ENCODE measurements at places on chromosomes 7 and 10.

- no peak for DNase-seq
Observed at GRCh38 chr7:83866582-83866981, 217.6 kb upstream of the SEMA3E start.

GRCh38 chr7:137354396-137354795, 10.9 kb upstream of the PTN start:
- no peak for DNase-seq

DNA sequence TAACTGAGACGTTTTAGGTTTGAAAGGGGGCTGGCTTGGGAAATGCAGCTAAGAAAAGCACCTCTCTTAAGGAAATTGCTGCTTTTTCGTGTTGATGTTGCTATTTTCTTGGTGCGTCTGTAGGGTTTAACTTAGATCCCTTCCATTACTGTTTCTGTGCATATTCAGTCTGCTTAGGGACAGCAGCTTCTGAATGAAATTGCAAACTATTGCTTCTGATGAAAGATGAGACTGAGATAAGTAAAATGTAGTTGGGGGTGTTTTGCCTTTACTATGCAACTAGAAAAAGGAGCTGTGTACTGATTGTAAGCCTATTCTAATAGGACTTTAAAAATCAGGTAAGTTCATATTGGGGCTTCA, 772 bp downstream of the HDAC9 start:
- DNase-seq, result no peak

- DNase-seq, result no peak
Observed at GRCh38 chr7:12623885-12624498, 53.5 kb downstream of the SCIN start.

DNA sequence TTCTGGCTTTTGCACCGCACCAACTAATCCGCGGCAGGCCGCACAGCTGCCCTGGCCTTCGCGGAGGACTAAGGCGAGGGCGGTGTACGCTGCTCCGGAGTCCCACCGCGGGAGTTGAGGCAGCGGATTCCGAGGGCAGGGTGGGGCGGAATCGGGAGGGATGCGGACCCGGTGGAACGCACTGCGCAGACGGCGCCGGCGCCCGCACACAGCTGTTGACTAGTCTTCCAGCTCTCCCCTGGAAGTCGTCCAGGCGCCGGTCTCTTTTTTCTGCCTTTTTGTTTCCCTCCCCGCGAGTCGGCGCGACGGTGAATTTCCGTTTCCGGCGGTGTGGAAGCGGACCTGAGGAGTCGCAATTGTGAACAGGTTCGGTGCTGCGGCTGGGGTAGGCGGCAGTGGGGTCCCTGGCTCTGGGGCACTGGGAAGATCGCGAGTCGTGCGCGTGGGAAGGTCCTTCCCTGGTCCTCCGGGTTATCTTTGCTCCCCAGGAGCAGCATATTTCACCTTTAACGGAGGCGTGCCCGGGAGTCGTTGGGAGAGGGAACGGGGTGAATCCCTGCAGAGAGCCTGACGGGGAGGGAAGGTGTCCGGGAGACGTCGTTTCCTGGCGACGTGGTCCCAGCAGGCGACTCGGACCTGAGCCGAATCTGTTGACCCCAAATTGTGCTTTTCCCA, at the start of gene ASAH2B:
Gene ASAH2B (plus strand): TSS at position 319 of the 675 bp plus-strand sequence. CDS start 5,195 bp downstream, outside the sequence.
- no peak for DNase-seq

- DNase-seq, result no peak
Observed at GRCh38 chr7:151273651-151274390, 25.3 kb upstream of the SMARCD3 start.

- DNase-seq, result no peak
Observed at GRCh38 chr7:81790120-81790500, 20.3 kb upstream of the HGF start.

DNA sequence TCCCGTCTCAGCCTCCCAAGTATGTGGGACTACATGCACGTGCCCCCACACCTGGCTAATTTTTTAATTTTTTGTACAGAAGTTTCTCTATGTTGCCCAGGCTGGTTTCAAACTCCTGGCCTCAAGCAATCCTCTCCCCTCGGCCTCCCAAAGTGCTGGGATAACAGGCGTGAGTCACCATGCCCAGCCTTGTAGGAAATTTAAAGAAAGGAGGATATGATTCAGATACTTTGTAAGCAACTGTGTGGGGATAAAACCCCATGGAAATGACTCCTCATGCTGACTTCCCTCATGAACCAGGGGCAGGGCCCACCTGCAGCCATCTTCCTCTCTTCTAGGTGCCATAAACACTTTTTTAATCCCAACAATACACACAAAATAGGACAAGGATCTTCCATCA, 50.2 kb downstream of the APBB1IP start:
- DNase-seq, result no peak

DNA sequence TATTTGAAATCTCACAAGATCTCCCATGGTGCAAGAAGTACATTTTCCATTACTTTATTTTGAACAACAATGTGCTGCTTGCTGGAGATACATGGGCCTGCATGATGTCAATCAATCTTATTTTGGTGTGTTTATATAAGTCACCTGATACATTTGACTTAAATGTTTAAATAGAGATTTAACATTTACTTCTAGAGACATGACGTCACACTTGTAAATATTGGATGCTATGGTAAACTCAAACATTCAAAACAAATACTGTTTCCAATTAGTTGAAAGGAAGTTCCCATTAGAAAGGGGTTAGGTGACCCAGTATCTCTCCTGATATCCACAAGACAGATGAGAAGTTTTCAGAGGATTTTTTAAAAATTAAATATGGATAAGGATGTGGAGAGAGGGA, 214.5 kb downstream of the NSUN6 start:
- DNase-seq, result no peak

DNA sequence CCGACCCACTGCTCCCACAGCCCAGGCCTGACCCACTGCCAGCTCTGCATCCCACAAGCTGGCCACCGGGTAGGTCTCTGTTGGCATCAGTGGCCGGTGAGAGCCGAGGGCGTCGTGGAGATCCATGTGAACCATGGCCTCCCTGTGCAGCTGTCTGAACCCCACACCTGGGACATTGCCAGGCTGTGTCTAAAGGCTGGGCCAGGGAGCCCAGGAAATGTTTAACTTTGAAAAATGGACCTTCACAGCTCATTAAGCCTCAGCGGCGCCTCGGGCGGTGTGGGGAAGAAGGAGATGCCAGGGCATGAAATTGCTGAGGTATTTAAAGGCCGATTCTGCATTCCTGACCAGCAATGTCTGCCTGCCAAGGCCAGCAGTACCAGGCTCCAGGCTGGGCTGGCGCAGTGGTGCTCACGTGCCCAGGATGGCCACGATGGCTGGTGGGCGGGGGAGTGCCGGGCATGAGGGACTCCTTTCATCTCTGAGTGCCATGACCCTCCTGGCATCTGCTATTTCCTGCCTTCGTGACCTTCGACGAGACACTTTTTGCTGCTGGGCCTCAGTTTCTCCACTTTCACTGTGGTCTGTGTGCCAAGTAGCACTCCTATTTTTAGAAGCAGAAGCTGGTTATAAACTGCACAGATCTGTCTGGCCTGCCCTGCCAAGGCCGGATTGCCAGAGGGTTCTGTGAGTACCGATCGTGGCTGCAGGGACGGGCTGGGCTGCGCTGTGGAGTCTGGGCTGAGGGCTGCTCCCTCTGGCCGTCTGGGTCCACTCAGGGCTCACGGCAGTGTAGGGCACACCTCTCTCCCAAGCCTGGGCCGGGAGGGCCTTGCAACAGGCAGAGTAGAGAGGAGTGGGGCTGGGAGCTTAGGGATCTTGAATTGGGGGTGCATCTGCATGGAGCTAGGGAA, 21.8 kb downstream of the ELFN1 start:
- DNase-seq, result no peak

DNA sequence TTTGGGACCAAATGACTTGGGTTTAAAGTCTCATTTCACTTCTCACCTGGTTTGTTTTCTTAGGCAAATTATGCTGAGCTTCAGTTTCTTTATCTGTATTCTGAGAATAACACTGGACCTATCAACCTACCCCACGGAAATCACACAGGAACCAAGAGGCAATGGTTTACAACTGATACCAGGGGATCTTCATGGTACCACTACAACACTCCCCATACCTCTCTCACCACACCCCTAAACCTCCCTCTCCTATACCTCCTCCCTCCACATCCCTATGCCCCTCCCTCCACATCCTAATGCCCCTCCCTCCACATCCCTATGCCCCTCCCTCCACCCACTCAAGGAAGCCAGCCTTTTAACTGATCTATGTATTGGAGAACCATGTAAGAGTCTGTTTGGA, 9.9 kb downstream of the FAM204A start:
- no peak for DNase-seq

DNA sequence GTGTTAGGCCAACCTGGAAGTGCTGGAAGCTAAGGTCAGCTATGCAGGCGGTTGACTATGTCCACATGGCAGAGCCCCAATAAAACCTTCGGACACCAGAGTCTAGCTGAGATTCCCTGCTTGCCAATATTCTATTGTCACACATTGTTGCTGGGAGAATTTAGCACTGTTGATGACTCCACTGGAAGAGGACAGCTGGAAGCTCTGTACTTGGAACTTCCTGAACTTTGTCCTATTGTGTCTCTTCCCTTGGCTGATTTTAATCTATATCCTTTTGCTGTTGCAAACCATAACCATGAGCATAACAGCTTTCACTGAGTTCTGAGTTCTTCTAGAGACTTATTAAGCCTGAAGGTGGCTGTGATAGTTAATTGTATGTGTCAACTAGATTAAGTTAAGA, 12.0 kb downstream of the XRCC2 start:
- no peak for DNase-seq

- peak; percentile 78 for DNase-seq
Observed at GRCh38 chr10:11472158-11472753, 139.2 kb downstream of the USP6NL start.

GRCh38 chr7:85522070-85522469, 335.2 kb upstream of the SEMA3D start:
- DNase-seq, result no peak

- no peak for DNase-seq
Observed at GRCh38 chr7:142808461-142808801, 37.7 kb downstream of the PRSS2 start.

GRCh38 chr10:42937649-42938180, 139.2 kb upstream of the RET start:
- no peak for DNase-seq

DNA sequence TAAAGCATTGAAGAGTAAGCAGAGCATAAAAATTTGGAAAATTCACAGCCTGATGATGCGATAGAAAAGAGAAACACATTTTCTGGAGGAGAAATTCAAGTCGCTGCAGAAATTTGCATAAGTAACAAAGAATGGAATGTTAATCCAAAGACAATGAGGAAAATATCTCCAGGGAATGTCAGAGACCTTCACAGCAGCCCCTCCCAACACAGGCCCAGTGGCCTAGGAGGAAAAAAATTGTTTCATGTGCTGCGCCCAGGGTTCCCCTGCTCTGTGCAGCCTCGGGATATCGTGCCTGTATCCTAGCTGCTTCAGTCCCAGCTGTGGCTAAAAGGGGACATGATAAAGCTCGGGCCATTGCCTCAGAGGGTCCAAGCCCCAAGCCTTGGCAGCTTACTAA, 206.8 kb downstream of the TPK1 start:
- no peak for DNase-seq

DNA sequence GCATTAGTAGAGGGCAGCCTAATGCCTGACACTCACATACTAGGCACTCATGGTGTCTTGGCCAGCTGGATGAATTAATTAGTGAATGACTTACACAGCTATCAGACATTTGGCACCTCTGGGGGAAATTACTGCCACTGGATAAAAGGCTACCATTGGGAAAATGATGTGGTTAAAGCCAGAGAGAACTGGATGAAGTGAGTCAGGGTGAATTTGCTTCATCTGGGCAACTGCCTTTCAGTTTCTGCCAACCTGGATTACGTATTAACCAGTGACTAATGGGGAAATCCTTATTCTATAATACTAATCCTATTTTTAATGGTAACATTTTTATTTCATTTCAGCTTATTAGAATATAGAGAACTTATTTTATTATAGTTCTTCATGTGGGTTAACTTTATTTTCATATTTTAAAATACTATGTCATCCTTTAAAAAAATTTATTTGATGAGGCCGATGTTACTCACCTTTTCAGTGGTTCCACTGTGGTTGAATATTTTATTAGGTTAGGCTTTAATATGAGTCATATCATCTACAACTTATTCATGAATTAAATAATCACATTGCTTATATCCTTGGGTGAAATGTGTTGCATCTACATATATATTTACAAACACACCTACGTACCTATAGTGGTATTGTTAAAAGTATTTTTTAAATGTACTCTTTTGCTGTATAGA, 85.6 kb upstream of the CAPZA2 start:
- DNase-seq, result no peak

GRCh38 chr10:14508725-14509124, 178.0 kb upstream of the FRMD4A start:
- DNase-seq, result no peak

GRCh38 chr10:103892181-103892580, 25.8 kb downstream of the STN1 start:
- no peak for DNase-seq

GRCh38 chr10:725302-725701, 35.8 kb upstream of the DIP2C start:
- DNase-seq, result no peak

DNA sequence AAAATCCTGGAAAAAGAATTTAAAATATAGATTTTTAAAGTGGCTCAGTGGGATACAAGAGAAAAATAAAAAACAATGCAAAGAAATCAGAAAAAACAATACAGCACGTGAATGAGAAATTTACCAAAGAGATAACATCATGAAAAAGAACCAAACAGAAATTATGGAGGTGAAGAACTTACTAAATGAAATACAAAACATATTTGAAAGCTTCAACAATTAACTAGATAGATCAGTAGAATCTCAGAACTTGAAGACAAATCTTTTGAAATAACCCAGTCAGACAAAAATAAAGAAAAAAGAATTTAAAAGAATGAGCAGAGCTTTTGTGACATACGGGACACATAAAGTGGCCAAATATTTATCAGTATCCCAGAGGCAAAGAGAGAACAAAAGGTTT, 71.2 kb upstream of the DIP2C start:
- no peak for DNase-seq

DNA sequence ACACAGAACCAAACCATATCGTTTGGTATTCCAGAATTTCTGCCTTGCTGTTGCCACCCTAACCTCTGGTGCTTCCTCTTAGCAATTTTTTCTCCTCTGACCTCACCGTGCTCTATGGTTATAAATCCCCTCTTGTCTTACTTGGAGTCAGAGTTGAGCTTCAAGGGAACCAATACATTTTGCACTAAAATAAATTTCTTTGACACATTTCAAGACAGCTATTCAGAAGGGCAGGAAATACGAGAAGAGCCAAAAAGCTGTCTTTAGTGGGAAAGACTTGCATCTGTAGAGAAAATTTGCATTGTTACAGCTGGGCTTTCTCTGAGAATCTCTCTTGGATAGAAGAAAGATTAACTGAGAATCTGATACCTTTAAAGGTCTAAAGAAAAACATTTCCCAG, 14.5 kb upstream of the AKR1C2 start:
- no peak for DNase-seq

- DNase-seq, result no peak
Observed at GRCh38 chr10:108684431-108684830, 1238.9 kb downstream of the XPNPEP1 start.

GRCh38 chr7:152649220-152649619, 26.7 kb downstream of the XRCC2 start:
- no peak for DNase-seq

DNA sequence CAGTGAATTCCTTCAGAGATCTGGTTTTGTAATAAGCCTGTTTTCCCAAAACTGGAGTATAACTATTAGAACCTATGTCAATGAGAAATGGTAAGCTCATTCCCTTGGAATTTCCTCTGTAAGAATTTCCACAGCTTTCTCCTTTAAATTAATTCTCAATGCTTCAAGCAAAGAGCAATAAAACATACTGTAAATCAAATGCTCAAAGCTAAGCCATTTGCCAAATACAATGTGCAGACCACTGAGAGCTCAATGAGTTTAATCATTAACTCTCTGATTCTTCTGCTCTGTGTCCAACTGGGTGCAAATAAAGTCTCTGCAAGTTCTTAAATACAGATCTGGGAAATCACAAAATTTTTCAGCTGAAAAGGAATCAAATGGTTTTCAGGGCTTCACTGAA, 227.6 kb upstream of the IMMP2L start:
- DNase-seq, result no peak
